Fibroblast of upper back skin (primary cell): ENCODE measurements at places on chromosomes 4 and X.

DNA sequence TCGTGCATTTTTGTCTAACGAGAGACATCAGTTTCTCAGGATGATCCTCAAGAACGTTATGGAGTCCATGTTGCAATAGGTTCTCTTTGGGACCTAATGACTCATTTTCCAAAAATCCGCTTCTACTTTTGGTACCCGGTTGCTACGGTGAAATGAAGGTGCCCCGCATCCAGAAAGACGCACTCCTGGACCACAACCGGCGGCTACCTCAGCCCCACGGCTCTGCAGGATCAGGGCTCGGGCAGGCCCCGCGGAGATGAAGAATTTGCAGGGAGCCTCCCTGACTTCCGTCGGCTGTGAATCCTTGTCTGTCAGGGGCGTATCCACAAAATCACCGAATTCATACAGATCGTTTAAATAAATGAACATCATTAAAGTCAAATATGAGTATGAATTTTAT lies 15.6 kb downstream of the GTPBP6 start:
- DNase-seq, result no peak

GRCh38 chr4:57102050-57102624 lies 8.0 kb downstream of the IGFBP7 start:
- DNase-seq, result peak; percentile 95

GRCh38 chr4:133910165-133910564 lies 291.4 kb downstream of the PABPC4L start:
- DNase-seq, result no peak

DNA sequence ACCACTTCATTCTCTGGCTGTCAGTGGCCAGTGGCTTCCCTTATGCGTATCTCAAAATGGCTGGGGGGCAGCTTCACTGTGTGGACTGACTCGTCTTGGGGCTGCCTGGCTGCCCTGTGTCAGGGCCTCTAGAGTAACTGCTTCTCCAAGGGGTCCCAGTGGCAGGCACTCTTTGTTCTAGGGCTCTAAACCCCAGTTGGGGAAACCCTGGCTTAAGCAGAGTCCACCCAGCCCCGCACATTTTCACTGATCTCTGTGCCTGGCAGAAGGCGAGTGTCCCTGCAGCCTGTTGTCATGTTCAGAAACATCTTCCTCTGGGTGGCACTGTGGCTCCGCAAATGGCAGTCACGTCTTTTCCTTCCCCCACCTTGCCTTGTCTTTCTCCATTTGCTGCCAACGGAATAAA lies 59.7 kb downstream of the NBDY start:
- no peak for DNase-seq

GRCh38 chr4:173138624-173139023 lies 30.0 kb upstream of the GALNT7 start:
- DNase-seq, result no peak

DNA sequence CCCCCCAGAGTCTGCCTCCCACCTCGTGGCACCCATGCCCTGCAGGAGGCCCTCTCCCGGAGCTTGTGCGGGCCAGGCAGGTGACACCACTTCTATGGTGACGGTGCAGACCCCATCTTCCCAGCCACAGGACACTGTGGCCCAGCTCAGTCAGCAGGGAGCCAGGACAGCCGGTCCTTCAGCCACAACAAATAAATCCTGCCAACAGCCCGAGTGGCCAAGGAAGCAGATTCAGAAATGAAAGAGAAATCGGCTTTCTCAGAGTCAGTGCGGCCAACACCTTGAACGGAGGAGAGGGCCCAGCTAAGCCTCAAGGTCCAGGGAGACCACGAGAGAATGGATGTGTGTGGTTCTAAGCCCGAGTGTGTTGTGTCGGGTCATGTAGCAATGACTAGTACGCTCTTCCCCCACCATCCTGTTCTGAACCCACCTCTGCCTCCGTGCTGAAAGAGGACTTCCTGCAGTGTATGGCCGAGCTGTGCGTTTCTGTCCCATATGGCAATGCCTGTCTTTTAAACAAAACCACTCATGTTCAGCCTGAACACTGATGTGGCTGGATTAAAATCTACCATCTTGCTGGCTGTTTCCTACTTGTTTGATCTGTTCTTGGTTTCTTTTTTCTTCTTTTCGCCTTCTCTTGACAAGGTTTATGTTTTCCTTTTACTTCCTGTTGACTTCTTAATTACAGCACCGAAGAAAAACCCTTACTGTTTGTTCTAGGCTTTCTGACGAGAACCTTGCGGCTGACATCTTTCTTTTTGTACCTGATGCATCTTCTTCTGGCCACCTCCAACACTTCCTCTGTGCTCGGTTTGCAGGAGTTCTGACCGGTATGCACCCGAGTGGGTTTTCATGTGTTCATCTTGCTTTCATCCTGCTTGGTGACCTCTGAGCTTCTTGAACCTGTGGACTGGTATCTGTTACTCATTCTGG lies 53.1 kb downstream of the GAK start:
- DNase-seq, result no peak

- DNase-seq, result peak; percentile 0
Observed at GRCh38 chr4:336099-336892, 1.3 kb upstream of the ZNF141 start.

- peak; percentile 50 for DNase-seq
Observed at GRCh38 chrX:70592091-70592490, 147.5 kb downstream of the DLG3 start.

DNA sequence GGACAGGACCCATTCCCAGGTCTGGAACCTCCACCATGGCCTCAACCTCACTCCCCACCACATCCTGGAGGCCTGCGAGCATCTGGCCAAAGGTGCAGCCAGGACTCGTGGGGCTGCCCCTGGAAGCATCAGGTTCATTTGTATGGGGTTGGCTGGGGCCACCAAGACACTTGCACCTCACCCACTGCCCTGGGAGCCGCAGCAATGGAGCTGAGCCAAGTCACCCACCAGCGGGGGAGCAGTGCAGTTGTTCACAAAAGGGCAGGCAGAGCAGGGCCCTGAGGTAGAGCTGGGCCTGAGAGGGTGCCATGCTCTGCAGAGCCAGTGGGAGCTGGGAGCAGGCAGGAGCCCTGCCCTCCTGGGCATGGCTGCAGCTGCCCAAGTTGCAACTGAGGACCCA lies 163.5 kb downstream of the FAM47A start:
- no peak for DNase-seq

GRCh38 chr4:54872261-54872660 lies 214.5 kb downstream of the KIT start:
- peak; percentile 44 for DNase-seq

DNA sequence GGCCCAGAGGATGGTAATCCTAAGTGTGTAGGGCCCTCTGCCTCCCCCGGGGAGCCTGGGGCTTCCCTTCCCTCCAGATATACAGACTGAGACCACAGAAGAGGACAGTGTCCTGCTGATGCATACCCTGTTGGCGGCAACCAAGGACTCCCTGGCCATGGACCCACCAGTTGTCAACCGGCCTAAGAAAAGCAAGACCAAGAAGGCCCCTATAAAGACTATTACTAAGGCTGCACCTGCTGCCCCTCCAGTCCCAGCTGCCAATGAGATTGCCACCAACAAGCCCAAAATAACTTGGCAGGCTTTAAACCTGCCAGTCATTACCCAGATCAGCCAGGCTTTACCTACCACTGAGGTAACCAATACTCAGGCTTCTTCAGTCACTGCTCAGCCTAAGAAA lies 1.9 kb downstream of the TRO start:
- DNase-seq, result no peak

DNA sequence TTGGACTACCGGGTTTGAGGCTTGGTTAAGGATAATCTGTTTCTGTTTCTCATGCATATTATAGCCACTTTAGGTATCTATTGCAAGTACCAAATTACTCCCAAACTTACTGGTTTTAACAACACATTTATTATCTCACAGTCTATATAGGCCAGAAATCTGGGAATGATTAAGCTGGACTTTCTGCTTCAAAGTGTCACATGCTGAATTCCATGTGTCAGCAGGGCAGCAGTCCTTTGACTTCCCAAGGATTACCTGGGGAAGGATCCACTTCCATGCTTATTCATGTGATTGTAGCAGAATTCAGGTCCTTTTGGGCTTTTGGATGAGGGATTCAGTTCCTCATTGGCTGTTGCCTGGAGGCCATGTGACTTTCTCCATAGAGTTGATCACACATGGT lies 349.0 kb upstream of the TRAM1L1 start:
- DNase-seq, result no peak

DNA sequence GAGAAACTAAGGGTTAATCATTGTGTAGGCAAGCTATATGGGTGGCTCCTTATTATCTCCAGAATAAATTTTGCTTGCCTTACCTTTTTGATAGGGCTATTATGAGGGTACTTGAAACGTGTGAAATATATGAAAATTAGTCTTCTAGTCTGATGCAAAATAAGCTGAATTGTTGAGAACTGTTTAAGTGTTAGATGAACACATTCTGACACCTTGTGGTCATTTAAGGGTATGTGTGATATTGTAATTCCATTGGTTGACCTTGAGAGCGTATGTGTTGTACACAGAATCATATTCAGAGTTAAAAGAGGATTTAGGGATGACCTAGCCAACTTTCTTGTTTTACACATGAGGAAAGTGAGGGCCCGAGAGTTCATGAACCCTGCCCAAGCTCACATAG lies 44.6 kb upstream of the LINC00632 start:
- peak; percentile 24 for DNase-seq
